LHCN-M2 (cell line): ENCODE measurements at places on chromosomes 1 and 21. TPM values are rescaled to one million over a fixed set of nuclear protein-coding genes. Genes with fewer than 3 reads are reported as not detected.

DHDDS gene
- 46.7 and 52.2 TPM in 2 replicates for total RNA-seq

GRCh38 chr1:155983191-155984024 lies 5.1 kb upstream of the ARHGEF2 start:
- peak; percentile 92 for DNase-seq

WDR3 gene
- total RNA-seq = 35.1 and 56.0 TPM in 2 replicates

KIF2C gene
- total RNA-seq = 95.3 and 99.3 TPM in 2 replicates

- no peak for DNase-seq
Observed at GRCh38 chr1:156923670-156924477, 3.4 kb downstream of the LRRC71 start.

- DNase-seq = no peak
Observed at GRCh38 chr1:118661769-118662320, 326.3 kb downstream of the TBX15 start.

CLDN19 gene
- total RNA-seq = not detected in 2 replicates

NGF gene
- total RNA-seq = not detected in 2 replicates

- no peak for DNase-seq
Observed at GRCh38 chr1:218667781-218668516, 322.8 kb downstream of the TGFB2 start.

DNA sequence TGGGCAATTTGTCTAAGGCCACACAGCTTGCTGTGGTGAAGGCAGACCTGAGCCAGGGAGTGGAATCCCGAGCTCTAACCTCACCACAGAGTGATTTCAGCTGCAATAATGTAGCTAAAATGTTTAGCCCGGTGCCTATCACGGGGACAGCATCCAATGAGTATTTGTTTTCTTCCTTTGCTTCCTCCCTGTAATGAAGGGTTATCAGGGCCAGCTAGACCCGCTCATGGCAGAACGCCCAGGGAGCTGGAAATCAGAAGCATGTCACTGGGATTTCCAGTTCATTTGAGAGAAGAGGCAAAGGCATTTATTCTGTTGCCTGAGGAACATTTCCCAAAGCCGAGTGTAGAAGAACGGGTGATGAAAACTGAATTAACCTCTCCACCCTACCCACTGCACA lies 183.1 kb downstream of the ZSCAN20 start:
- no peak for DNase-seq

DNA sequence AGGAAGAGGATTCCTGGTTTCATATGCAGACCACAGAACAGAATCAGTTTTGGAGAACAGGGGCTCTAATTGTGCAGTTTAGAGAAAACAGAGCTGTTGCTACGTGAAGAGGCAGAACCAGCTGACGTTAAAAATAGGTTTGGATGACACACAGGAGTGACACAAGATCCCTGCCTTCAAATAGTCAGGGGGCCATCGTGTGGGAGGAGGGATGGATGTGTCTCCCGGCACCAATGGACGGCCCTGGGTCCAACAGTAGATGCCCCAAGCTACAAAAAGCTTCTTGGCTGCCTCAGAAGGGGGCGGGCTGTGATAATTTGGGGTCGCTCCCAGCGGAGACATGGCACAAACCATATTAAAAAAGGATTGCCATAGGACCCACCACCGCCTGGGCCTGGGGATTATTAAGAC lies 87.8 kb downstream of the MRPL37 start:
- DNase-seq = peak; percentile 54

CAMK1G gene
- total RNA-seq = not detected in 2 replicates

NEXN gene
- 17.1 and 29.7 TPM in 2 replicates for total RNA-seq

AMY2B gene
- total RNA-seq = 1.5 and 2.7 TPM in 2 replicates

DNA sequence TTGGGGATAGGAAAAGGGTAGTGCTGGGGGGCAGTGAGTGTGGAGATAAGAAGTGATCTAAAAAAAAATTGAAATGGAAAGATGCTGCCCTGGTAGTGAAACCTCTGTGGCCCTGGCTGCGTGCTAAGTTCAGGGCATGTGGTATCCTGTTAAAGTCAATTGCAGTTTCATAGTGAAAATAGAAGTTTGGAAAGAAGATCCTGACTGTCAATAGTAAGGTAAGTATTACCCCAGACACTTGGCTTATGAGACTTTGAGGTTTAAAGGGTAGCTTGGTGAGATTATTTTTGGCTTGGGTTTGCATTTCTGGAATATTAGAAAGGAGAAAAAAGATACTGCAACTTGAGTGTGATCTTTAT lies 6.8 kb downstream of the ARID1A start:
- no peak for DNase-seq

TEDDM1 gene
- total RNA-seq = not detected in 2 replicates

DNA sequence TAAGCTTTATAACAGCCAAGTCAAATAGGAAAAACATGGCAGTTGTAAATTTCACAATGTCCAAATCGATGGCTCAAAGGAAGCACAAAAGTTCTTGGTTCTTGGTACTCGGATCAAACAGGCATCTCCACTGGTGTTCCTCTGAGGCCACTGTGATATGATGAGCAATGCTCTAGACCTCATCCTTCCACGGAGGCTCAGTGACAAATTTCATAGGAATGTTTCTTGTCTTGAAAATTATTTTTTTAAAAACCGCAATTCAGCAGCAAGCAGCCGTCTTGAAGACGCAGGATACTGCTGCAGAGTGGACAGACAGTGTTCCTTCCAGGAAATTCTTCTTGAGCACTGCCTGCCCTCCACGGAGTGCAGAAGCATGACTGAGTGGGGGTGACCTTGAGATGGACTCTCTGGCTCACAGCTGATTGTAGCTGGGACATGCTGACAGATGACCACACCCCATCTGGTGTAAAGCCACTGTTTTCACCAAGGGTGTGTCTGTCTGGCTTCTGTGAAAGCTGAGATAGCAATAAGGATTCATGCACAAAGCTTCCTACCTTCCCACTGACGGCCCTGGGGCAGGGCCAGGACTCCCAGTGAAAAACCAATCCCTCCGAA lies 61.9 kb downstream of the TIAM1 start:
- peak; percentile 98 for DNase-seq

ZNF670 gene
- 6.0 and 6.5 TPM in 2 replicates for total RNA-seq

GRCh38 chr21:10425856-10426255 lies 95.5 kb upstream of the TPTE start:
- DNase-seq = no peak

FCRL4 gene
- not detected in 2 replicates for total RNA-seq

DNA sequence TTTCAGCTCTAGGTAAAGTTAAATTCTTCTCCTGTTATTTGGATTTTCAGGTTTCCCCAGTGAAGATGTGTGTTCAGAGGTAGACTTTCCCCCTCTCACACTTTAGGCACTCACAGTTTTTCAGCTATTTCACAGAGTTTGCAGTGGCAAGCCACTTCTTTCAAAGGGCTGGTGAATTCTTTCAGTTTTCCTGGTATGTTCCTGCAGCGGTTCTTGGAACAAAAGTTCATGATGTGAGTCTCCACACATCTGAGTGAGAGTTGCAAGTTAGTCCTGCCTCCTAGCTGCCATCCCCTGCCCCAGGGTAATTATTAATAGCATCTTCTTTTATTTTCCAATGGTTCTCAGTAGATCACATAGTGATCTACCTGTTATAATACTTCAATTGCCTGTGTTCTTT lies 27.3 kb upstream of the CD84 start:
- DNase-seq = no peak

DMBX1 gene
- not detected in 2 replicates for total RNA-seq

DNA sequence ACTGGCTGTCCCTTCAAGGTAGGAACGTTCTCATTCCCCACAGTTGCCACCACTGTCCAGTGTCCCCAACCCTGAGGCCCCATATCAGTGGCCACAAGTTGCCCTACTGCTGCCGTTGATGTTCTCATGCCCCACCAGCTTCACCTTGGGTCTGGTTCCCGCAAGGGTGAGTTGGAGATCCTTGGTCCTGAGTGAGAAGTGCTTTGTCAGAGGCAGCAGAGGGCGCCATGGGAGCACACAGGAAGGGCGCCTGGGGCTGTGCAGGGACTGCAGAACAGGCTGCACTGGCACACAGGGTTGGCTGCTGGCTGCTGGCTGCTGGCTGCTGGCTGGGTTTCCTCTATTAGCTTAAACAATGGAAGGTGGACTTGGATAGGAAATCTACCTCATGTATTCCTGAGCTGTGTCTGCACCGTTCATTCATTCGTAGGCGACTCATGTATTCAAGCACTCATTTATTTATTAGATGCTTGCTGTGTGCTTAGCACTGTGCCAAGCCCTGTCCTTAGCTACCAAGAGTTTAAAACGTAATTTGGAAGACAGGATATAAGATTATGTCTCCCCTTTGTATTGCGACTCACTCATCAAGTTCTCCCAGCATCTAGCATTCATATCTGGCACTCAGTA lies 2.1 kb upstream of the S100A9 start:
- peak; percentile 27 for DNase-seq

- DNase-seq = no peak
Observed at GRCh38 chr1:84192681-84193080, 48.6 kb downstream of the PRKACB start.

GRCh38 chr1:228723921-228724320 lies 11.4 kb upstream of the RHOU start:
- no peak for DNase-seq

DNA sequence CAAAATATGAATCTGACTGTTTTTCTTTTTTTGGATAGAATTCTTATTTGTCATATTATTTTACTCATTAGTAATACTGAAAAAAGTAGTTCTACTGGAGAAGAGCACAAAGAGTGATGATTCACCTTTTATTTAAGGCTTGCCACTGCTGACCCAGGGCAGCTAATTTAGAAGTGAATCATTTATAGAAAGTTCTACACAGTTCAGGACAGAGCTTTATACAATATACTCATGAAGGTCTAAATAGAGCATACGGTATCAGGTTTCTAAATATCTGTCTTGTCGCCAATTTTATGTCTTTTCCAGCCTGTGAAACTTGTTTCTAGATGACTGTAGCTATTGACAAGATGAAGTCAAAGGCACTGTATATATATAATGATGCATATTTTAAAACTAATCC lies 25.0 kb downstream of the GIPC2 start:
- DNase-seq = peak; percentile 94

ABCD3 gene
- total RNA-seq = 45.3 and 50.4 TPM in 2 replicates

ZNF593OS gene
- not detected in 2 replicates for total RNA-seq

GRCh38 chr1:107246775-107247345 lies 106.0 kb downstream of the NTNG1 start:
- DNase-seq = no peak

GRCh38 chr1:178066908-178067614 lies 26.8 kb upstream of the RASAL2 start:
- DNase-seq = no peak

TAL1 gene
- total RNA-seq = not detected in 2 replicates
